Mesangial cell (primary cell): ENCODE measurements at places on chromosomes 7 and 10. TPM values are rescaled to one million over a fixed set of nuclear protein-coding genes. Genes with fewer than 3 reads are reported as not detected.

Gene TAS2R16
- not detected in 2 replicates for total RNA-seq

Gene ANLN
- 17.6 and 255 TPM in 2 replicates for total RNA-seq

Gene CUZD1
- total RNA-seq: 0.16 and 0.51 TPM in 2 replicates

Gene CYP2C18
- not detected in 2 replicates for total RNA-seq

Gene GIMAP2
- not detected in 2 replicates for total RNA-seq

Gene HMX2
- total RNA-seq: not detected in 2 replicates

Gene ZNF503
- 25.1 and 116 TPM in 2 replicates for total RNA-seq

Gene IQUB
- total RNA-seq: 0.33 and 0.89 TPM in 2 replicates

Gene ADRB1
- total RNA-seq: not detected in 2 replicates

Gene LRRN3
- total RNA-seq: 0.33 and 1.9 TPM in 2 replicates

Gene PROSER2
- total RNA-seq: 35.5 and 86.5 TPM in 2 replicates

Gene OR2A5
- not detected in 2 replicates for total RNA-seq

Gene OR2A12
- not detected in 2 replicates for total RNA-seq
